ENCODE measurements at places on chromosomes 5 and 9.

DNA sequence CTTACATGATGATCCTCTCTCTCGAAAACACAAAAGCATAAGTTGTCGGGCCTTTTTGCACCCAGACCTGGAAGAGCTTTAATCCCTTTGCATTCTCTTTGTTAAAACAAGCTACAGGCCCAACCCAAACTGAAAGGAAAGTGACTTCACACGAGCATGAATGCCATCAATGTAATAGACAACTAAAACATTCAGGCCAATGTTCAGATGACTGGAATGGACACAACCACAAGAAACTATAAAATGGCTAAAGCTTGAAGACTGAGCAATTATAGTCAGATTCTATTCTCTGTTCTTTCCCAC is 45.5 kb downstream of the RFX3 start:
- no peak for DNase-seq

DNA sequence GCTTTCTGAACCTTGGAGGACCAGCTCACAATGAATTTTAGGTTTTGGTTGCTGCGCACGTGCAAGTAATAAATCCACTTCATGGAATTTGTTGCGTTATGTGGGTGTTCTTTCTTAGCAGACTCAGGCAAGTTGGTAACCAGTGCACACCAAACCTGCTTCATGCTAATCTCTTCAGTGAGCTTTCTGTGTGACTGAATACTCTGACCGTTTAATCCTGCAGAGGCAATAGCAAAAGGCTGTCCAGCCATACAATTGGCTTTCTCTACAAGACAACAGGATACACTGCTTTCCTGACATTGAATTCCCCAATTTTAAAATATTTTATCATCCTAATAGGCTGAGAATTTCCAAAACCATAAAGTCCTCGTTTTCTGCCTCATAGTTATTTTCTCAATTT is 10.3 kb downstream of the UGT3A2 start:
- no peak for DNase-seq

GRCh38 chr5:152144030-152144429 is 219.4 kb upstream of the GLRA1 start:
- DNase-seq: no peak

GRCh38 chr5:126801174-126801991 is 24.4 kb downstream of the LMNB1 start:
- DNase-seq: no peak

DNA sequence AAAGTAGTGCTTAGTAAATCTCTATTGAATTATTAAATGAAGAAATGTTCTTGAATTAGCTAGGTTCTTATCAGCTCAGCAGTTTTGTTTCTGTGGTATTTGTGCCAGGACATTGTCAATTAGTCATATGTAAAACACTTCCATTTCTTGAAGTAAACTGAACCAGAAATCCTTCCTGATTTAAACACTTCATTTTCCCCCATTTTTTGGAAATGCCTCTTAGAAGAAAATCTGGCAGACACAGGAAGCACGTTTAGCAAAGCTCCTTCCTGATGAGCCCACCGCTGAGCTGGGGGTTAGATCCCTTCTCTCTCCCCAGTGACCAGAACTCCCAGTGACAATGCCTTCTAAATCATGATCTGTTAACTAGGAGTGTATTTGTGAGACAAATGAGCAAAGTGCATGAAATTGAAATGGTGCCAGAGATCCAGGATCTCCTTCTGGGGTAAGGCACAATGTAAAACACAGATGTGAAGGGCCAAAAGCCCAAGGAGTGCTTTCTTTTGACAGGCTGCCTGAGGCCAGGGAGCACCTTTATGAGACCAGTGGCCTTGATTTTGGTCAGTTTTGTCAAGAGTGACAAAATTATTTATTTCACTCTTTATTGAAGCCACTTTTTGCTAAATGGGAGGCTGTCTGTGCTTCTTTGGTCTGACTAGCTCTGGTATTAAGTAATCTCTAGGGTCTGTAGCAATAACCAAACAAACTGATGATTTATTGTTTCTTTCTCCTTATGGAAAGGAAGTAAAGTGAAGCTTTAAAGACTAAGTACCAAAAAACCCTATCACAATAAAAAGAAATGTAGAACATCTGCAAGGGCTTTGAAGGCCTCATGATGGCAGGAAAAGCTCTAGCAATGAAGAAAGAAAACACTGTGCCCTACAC is 25.5 kb upstream of the RUSC2 start:
- DNase-seq: no peak

- DNase-seq: no peak
Measured at GRCh38 chr9:6488395-6488794, 75.4 kb downstream of the UHRF2 start.

DNA sequence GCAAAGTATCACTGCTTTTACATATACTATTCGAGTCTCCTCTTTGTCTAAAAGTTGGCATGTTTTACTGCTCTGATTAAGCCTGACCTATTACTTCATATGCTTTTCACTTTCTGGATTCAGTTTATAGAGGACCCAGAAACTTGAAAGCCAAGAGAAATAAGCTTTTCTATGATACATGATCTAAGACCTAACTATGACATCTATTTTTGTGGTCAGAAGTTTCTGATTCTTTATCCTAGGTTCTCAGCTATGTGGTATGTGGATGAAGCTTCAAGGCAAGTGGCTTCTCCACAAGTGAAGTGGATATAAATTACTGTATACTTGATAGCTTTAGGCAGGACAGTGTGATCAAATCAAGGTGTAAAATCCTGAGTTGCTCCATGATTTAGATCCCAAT is 6.3 kb downstream of the EDIL3 start:
- DNase-seq: no peak

- no peak for DNase-seq
Measured at GRCh38 chr9:130144703-130145102, 27.5 kb upstream of the NCS1 start.

Measured in NCI-H1092 (cell line).